Activated CD8-positive, alpha-beta memory T cell treated with anti-CD3 and anti-CD28 coated beads for 1 hour (primary cell): ENCODE measurements at places on chromosomes 2 and 18.

DNA sequence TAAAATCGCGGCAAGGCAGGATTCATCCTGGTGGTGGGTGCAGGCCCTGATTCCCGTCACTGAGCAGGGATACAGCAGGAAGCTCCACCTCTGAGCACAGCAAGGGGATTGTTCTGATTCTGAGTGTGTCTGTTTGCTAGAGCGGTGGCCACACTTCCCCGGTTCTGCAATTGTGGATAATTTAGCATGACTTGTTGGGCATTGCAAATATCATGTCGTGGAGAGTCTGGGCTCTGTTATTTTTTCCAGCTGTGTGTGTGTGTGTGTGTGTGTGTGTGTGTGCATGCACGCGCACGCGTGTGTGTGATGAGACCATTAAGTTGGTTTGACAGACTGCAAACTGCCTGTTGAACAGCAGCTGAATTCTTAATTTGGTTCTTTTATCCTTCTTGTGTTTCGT, 4.1 kb upstream of the TMEM18 start:
- no peak for DNase-seq

GRCh38 chr2:137339051-137339450, 573.7 kb downstream of the THSD7B start:
- no peak for DNase-seq

DNA sequence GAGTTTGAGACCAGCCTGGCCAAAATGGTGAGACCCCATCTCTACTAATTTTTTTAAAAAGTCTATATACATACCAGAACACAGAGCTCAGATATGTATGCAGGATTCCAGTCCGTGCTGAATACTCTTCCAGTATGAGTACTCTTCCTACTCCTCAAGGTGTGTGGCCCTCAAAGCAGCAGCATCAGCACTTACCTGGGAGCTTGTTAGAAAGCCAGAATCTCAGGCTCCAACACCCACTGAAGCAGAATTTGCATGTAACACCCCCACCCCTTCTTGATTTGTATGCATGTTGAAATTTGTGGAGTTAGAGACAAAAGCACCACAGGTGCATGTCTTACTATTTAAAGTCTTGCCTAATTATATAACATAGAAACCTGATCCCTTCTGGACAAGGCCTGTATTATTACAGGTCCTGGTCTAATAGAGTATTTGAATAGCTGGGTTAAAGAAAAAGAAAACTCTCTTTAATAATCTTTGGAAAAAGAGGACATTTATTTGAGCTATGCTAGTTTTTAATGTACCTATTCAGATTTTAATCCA, 50.3 kb upstream of the NFE2L2 start:
- DNase-seq, result no peak

- no peak for DNase-seq
These were observed 667.9 kb downstream of the BCL11A start for GRCh38 chr2:59885541-59885940.

GRCh38 chr2:236363711-236364277, 99.6 kb upstream of the ASB18 start:
- no peak for DNase-seq

DNA sequence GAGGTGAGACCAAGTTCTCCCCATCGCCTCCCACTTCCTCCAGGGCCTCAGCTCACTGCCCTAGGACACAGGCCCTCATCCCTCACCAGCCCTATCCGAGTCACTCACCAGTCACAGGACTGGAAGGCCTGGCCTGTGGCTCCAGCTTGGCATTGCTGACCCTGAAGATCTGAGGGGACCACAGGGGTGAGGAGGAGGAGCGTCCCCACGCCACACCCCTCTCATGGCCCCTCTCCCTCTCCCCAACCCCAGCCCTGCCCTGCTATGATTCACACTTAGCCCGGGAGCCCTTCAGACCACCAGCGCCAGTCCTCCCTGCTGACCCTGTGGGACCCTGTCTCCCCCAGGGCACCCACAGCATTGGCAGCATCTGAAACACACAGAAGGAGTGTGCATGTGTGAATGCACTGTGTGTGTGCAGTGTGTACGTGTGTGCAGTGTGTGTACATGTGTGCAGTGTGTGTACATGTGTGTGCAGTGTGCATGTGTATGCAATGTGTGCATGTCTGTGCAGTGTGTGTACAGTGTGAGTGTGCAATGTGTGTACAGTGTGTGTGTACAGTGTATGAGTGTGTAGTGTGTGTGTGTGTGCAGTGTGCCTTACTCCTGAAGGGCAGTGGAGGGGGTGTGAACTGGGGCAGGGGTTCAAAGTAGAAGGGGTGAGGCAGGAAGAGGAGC, 29.4 kb upstream of the ANKRD62 start:
- no peak for DNase-seq

GRCh38 chr2:47283659-47284058, 119.3 kb upstream of the MSH2 start:
- DNase-seq, result no peak

GRCh38 chr18:27719680-27720079, 457.2 kb downstream of the CDH2 start:
- no peak for DNase-seq

DNA sequence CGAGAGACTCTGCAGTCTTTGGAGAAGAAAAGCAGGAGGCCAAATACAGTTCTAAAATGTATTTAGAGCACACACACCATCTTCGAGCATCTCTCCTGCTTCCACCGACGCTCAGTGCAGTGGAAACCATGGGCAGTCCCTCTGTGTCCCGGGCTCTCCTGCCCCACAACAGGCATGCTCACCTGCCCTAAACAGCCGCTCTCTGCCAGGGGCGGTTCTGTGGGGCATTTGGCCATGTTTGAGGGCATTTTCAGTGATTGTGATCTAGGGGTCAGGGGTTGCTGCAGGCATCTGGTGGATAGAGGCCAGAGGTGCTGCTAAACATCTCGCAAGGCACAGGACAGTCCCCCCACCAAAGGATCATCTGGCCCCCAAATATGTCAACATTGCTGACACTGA, 55.8 kb downstream of the EMX1 start:
- DNase-seq, result no peak

GRCh38 chr2:212288308-212288707, 250.3 kb downstream of the ERBB4 start:
- DNase-seq, result no peak

DNA sequence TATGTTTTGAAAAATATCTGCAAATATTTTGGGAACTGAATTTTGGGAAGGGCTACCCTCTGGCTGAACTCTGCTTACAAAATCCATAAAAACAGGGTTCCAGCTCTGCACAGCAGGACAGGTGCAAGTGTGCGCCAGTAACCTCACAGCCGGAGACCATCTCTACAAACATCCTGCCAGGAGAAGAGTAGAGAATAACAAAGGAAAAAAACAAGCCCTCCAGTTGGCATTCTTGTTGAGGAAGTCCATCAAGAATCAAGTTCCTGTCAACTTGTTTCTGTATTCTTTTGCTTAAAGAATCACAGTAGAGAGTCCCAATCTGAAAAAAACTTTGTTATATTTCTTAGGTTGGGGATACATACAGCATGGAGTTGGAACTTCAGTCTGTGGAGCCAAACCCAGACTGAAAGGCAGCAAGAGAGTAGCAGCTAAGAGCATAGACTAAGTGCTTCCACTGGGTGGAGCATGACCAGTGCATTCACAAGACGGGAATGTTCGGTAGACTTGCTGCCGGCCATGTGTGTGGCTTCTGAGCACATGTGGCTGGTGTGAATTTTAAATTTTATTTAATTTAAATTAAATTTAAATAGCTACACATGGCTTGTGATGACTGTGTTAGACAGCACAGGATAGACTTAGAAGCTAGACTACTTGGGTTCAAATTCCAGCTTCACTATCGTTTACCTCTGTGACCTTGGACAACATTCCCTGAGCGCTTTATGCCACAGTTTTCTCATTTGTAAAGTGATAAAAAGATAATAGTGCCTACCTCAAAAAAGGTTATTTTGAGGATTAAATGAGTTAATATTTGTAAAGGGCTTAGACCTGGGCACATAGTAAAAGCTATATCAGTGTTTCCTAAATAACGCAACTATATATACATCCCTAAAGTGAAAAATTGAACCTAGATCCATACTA, 41.9 kb downstream of the SPTBN1 start:
- no peak for DNase-seq

DNA sequence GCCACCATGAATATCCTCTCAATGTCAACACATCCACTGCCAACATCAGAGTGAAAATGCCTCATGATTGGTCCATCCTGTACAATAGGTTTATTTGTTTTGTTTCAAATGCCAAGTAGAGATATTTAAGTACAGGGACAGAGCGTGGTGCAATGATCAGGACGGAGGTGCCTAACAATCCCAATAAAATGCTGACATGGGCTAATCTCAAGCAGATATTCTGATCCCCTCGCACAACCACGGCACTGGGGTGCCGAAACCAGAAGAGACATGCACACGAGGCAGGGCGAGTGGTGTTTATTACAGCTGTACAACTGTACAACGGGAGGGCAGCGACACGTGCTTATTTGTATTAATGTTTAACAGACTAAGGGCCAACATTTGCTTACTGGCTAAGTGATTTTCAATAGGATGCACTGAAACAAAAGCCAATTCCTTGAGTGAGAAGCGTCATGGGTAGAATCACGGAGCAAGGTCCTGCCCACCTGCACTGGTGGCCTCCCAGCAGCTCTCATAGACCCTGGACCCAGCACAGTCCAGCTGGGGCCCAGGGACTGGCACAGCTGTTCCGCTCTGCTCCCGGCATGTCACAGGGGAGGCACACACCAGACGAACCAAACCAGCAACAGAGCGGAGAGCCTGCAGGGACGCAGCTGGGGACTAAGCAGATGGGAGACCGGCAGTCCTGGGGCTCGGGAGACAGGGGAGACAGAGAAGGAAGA, 101.4 kb downstream of the HDAC4 start:
- DNase-seq, result no peak

DNA sequence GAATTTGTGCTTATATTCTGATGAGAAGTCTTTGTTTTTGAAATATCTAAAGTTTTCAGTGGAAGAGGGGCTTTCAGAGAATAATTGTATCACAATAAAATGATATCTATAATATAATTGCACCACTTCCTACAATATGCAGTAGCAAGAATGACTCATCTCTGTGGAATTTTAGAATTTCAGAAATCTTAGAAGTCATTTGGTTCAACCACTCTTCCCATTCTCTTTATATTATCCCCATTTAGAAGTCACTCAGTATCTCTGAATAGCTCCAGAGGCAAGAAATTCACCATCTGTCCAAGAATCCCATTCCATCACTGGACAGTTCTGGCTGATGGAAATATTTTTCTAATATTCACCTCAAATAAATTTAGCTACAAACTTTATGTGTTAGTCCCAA, 59.3 kb upstream of the CCDC68 start:
- no peak for DNase-seq

- no peak for DNase-seq
These were observed 34.6 kb downstream of the SETBP1 start for GRCh38 chr18:44715245-44715644.

GRCh38 chr2:195490319-195490718, 166.7 kb upstream of the SLC39A10 start:
- no peak for DNase-seq
